ENCODE measurements at places on chromosomes 3 and 15.

GRCh38 chr15:63372018-63372705 is 9.5 kb downstream of the CA12 start:
- DNase-seq: no peak

DNA sequence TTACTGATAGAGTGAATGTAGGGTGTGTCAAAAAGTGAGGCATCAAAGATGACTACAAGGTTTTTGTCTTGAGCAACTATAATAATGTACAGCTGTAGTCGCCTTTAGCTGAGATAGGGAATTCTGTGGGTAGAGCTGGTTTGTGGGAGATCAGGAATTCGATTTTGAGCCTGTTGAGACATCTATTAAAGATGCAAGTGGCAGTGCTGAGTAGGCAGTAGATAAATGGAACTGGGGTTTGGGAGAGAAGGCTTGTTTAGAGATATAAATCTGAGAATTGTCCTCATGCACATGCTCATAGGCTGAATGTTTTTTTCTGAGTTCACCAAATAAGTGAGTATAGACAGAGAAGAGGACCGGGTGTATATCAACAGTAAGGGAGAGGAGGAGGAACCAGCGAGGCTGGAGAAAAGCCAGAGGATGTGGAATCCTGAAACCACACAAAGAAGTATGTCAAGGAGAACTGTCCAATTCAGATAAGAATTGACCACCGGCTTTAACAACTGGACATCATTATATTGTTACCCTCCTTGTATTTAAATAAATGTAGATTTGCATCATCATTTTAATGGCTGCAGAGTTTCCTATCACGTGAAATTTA is 146.0 kb upstream of the TNIK start:
- DNase-seq: no peak

GRCh38 chr3:51953445-51953844 is 1.7 kb upstream of the GPR62 start:
- no peak for DNase-seq

DNA sequence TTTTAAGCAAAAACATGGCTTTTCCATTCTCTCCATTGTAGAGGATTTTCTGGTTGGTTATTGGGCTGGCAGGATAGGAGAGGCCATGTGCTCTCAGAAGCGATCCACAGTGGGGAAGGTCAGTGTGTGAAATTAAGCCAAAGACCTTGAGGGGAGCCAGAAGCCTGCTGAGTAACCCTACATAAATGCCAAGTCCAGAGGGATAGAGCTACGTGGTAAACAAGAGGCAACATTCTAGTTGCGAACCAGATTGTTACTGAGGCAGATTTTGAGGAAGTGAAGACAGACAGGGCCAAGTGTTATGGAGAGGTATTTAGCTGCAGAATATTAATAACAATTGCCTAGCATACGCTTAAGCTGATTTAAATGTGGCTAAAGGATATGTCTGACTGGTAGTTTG is 592.8 kb upstream of the GBE1 start:
- DNase-seq: no peak

DNA sequence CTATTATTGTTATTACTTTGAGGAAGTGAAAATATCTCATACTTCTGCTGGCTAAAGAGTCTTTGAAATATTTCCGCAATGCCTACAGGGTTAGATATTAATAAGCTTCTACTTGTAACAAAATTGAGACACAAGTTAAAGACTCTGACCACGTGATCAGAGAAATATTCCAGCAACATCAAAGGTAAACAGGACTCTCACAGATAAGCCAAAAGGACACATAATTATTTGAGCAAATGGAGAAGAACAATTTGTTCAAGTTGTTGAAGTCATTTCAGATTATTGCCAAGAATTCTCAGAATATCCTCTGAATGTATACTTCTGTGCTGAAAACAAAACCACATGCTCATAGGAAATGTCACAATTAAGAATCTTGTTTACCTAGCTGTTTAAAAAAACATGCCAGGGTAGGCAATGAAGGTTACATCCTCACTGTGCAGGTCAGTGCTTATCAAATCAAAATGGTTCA is 225.8 kb upstream of the ALCAM start:
- DNase-seq: no peak

GRCh38 chr3:130997289-130997688 is 29.3 kb downstream of the ASTE1 start:
- DNase-seq: no peak

- DNase-seq: no peak
Observed at GRCh38 chr15:92879949-92880725, 20.0 kb upstream of the CHD2 start.

GRCh38 chr3:17412950-17413530 is 329.4 kb downstream of the TBC1D5 start:
- DNase-seq: peak; percentile 60

DNA sequence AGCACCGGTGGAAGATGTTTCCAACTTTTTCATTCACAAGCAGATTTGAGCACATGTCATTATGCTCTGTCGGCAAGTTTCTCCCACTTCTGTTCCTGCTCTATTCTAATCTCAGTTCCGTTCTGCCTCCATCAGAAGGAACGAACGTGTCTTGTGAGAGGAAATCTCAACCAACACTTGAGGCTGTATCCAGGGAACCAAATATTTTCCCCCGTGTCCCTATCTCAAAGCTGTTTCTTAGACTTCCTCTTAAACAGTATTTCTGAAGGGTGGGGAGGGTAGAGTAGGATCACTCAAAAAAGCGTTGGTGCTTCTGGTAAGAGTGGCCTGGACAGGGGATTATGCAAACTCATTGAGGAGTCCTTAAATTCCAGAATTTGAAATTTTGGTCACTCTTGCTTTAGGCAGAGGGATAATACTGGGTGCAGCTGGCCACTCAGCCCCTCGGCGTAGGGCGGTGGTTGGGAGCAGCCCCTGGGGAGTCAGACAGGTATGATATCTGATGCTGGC is 54.9 kb downstream of the FRMD4B start:
- no peak for DNase-seq

GRCh38 chr15:58040150-58040549 is 25.4 kb downstream of the ALDH1A2 start:
- no peak for DNase-seq

DNA sequence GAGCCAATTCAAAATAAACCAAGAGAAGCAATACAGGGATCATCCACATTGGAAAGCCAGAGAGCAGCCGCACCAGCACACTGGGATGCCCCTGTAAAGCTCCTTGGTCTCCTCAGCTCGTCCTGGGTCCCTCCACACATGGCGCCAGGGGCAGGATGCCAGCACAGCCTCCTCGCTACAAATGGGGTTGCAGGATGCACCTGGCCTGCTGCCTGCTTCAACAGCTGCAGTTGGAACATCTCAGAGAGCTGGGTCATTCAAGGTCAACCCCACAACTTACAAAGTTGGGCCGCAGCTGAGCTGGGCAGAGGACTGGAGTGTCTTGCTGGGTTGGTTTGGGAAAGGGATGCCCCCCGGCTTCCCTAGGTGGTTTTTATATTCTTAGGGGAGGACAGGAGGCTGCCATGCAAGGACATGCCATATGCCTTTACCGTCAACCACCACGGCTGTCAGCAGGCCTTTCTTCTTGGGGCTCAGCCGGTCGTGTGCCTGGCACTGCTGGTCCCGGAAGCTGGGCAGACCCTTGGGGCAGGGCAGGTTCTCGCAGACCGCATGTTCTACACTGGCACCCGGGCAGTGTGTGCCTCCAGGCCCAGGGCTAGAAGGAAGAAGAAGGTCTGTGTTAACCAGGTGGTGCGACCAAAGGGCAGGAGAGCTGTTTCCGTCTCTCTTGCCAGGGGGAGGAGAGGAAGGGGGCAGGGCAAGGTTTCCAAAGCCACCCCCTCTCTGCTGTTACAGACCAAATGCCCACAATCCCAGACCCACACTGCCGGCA is 225.2 kb downstream of the ADAMTS17 start:
- no peak for DNase-seq

DNA sequence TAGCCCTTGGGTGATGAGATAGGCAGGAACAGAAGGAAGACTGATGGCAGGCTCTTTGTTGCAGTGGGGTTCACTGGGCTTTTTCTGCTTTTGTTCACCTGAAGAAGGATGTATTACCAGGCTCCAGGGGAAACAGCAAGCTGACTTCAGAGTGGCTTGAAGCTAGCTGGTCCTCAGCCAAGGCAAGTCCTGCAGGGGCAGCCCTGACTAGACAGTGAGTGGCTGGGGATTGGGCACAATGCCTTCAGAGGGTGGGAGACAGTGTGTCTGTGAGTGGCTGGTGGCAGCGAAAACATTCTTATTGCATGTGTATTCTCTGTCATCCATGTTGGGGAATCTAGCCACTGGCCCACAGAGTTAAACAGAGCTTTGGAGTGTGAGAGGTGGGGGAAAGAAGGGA is 2.3 kb upstream of the TEX264 start:
- no peak for DNase-seq

DNA sequence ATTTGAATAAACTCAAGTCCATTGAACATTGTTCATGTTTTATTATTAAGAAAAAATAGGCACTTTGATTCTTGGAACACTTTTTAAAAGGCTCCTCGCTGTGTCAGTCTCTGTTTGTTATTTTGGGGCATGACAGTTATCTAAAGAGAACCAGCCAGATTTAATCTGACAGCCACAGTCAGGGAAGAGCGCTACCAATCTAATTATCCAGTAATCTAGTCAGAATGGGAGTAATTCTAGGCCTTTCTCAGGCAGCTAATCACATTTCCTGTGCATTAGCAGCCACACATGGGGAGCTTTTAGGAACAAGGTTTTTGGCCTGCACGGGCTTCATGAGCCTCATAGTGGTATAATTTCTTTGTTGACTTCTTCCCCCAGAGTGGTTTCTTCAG is 362.2 kb downstream of the RBMS3 start:
- DNase-seq: no peak

GRCh38 chr3:13135251-13135810 is 62.1 kb upstream of the IQSEC1 start:
- no peak for DNase-seq

DNA sequence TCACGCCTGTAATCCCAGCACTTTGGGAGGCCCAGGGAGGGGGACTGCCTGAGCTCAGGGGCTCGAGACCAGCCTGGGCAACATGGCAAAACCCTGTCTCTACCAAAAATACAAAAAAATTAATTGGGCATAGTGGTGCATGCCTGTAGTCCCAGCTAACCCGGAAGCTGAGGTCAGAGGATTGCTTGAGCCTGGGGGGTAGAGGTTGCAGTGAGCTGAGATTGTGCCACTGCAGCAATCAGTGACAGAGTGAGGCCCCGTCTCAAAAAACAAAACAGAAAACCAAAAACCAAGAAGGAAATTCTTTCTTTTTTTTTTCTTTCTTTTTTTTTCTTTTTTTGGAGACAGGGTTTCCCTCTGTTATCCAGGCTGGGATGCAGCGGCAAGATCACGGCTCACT is 3.5 kb downstream of the SPATA12 start:
- DNase-seq: no peak

DNA sequence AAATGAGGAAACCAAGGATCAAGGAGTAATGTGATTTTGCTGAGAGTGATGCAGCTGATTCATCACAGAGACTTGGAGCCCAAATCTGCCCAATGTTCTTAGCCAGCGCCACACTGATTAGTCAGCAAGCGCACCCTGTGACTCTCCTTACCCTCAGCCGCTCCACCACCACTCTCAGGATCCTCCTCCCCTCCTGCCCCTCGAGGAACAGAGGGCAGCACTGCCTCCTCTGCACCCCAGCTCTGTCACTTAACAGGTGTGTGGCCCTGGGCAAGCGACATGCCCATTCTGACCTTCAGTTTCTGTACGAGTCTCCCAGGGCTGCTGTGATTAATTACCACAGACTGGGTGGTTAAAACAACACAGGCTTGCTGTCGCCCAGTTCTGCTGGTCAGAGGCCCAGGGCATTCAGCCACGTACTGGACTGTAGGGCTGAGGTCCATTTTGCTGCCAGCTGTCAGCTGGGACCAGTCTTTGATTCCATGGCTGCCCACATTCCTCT is 36.1 kb upstream of the HRH1 start:
- no peak for DNase-seq

DNA sequence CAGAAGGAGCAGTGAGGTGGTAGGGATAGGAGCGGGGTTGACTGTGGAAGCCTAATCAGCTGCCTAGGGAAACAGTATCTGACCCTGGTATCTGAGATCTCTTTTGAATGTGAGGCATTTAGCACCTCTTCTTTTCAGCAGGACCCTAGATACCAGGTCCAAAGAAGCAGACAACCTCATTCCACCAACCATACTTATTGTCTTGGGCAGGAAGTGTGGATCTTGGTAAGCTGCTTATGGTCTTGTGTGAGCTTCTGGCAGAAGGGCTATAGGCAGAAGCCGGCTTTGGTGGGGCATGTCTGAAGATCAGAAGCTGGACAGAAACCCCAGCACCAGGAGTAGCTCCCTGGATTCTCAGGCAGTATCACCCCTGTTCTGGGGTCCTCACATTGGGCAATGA is 65.6 kb downstream of the TIPARP start:
- no peak for DNase-seq

GRCh38 chr3:41711651-41712050 is 250.3 kb downstream of the ULK4 start:
- DNase-seq: no peak

GRCh38 chr3:106160396-106160795 is 291.6 kb upstream of the CBLB start:
- DNase-seq: no peak

DNA sequence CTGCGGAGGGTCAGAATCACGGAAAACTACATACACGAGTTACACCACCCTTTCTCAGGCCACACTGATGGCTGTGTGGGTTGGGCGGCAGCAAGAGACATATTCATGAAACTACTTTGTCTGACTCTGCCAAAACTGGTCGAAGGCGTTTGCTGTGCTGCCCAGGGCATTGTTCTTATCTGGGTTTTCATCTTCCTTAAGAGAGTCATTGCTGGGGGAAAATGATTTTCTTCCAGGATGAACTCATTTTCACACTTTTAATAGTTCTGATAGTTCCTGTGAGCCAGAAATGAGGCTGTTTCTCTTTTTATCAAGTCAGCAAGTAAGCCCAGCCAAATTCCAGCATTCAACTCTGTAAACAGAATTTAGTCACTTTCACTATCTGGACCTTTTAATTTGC is 47.6 kb downstream of the TRIM71 start:
- no peak for DNase-seq

Measured in CD4-positive, alpha-beta T cell treated with Interleukin-12 subunit alpha and Interleukin-12 subunit beta, for 1 hour (primary cell).